T-helper 2 cell (primary cell): ENCODE measurements at places on chromosomes 3 and 15.

GRCh38 chr3:170321321-170322034 lies 36.0 kb upstream of the SKIL start:
- DNase-seq = no peak

- DNase-seq = no peak
Measured at GRCh38 chr3:113844622-113845222, 6.1 kb downstream of the GRAMD1C start.

- DNase-seq = no peak
Measured at GRCh38 chr15:73021139-73021621, 31.1 kb upstream of the NEO1 start.

GRCh38 chr15:68204361-68204760 lies 771 bp downstream of the CALML4 start:
- DNase-seq = no peak

GRCh38 chr3:143002083-143002712 lies 828 bp downstream of the U2SURP start:
- DNase-seq = peak; percentile 46

DNA sequence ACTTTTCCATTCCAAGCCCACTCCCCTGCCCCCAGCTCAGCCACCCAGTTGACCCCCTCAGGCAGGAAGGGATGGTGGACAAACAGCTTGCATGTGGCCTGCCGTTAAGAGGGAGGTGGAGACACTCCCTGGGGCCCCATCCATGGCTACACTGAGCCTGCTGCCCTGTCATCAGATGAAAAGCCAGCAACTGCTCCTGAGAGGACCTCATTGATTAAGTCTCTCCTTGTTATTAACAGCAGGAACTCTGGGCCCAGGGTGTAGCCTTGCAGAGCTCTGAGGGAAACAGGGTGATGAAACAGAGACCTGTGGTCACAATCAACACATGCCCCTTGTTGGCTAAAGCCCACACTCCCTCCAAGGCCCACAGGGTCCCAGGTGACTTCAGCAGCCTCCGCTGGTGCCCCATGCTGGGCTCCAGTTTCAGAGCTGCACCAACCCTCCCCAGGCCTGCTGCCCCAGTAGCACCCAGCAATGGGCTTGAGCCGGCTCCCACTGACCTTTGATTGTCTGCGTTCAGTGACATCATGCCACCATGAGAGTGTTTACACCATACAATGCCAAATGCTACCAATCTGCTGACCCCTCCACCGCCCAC lies 22.3 kb upstream of the TLE3 start:
- no peak for DNase-seq

DNA sequence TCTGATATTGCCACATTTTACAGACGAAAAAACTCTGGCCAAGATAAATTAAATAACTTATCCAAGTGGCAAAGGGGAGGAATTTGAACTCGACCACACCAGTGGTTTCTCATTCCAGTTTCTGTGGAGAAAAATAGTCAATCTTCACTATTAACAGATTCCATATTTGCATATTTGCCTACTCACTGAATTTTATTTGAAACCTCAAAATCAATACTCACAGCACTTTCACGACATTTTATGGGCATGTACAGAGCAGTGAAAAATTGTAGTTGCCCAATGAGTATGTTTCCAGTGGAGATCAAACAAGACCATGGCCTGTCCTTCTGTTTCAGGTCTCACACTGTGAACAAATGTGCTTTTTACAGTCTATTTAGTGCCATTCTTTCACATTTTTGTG lies 374.3 kb downstream of the MAGI1 start:
- no peak for DNase-seq

GRCh38 chr3:67325231-67325630 lies 327.1 kb downstream of the KBTBD8 start:
- no peak for DNase-seq

GRCh38 chr3:10655105-10655504 lies 149.7 kb upstream of the ATP2B2 start:
- DNase-seq = no peak

DNA sequence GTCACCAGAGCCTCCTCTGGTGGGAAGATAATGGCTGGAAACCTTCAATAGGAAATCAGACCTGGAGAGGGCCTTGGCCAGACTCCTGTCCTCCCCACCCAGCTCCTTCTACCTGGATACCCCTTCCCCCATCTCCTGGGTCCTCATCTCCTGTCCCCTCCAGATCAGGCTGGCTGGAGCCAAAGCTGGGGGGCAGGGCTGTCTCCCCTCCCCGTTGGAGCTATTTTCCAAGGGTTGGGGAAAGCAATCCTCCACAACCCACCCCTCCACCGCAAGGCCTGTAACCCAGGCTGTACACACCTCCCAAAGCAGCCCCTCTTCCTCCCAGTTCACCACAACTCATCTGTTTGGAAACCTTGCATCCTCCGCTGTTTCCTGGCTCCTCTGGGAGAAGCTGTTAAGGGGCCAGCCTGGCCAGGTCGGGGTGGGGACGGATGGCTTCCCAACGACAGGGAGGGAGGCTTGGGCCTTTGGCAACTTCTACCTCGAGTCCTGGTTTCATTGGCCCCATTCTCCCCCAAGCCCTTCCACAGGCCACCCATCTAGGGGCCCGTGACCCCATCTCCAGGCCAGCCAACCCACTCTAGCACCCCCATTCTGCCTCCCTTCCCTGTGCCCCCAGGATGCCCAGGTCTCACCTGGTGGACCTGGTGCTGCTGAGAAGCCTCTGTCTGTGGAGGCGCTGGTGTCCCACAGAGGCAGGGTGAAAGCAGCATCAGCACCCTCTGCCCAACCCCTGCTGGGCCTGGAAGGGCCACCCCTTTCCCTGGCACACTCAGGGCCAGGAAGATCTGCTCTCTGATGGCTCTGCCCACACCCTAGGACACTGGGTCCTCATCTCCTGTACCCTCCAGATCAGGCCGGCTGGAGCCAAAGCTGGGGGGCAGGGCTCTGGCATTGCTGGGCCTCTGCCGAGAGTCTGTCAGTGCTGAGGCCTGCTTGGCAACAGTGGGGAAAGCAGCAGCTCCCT lies 22.1 kb upstream of the GOLGA6C start:
- DNase-seq = no peak

- no peak for DNase-seq
Measured at GRCh38 chr3:3853544-3853943, 54.3 kb downstream of the LRRN1 start.

GRCh38 chr3:183880121-183880520 lies 4.6 kb downstream of the PARL start:
- no peak for DNase-seq

- no peak for DNase-seq
Measured at GRCh38 chr3:147816752-147817151, 407.6 kb downstream of the ZIC1 start.

GRCh38 chr15:66574596-66574950 lies 8.8 kb upstream of the LCTL start:
- DNase-seq = no peak

DNA sequence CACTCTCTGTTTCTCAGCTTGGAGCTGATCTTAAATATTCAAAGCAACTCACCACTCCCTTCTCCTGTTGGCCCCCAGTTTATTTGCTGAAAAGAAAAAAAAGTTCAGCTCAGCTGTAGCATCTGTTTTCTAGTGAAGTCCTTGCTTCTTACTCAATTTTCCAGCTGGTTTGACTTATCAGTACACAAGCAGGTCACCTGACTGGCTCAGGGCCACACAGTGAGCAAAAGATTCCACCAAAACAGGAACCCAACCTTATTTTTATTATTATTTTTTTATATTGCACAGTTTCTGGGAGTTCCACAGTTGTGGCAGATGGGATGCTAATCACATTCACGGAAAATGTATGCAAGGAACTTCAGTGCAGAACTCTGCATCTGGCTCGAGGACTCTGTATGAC lies 390.7 kb upstream of the RGMA start:
- DNase-seq = no peak

GRCh38 chr3:119731560-119732343 lies 28.9 kb downstream of the CFAP91 start:
- no peak for DNase-seq

- peak; percentile 88 for DNase-seq
Measured at GRCh38 chr3:113533534-113533892, 1.2 kb downstream of the SIDT1 start.

DNA sequence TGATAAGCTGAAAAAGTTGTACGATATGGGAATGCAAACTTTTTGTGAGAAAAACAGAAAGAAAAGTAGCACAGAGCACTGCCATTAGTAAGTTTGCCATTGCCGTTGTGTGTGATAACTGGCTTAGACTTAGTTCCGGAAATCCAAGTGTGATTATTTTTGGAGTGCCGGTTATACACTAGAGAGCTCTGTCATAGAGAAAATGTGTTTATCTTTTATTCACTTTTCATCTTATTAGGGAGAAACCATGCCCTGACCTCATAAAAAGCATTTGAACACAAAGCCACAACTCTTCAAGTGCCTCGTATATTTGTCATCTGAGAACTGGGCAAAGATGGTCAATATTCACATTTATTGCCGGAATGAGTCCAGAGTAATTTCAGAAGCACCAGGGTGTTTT lies 36.1 kb downstream of the CTDSPL start:
- DNase-seq = no peak

DNA sequence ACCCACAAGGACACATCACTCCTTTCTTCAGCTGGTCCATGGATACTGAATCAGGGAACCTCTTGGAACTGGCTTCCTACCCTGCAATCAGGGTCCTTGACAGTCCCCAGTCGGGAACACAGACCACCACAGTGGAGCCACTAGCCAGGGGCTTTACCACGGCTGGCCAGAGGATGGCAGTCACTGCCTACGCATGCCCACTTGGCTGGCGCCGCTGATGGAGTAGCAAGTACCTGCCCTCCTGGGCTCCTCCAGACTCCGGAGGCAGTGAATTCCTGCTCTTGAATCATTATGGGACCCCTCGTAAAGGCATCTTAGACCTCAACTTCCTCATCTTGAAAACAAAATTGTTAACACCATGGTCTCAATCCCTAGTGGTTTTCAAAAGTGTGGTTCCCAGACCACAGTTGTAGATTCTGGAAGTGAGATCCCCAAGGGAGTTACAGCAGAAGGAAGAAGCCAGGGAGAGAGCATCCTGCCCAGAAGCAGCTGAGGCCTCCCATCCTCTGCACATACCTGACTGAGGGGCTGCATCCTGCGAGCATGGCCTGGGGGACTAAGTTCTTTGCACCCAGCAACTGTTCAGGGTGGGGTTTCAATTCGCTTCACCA lies 9.1 kb upstream of the SKIC8 start:
- DNase-seq = peak; percentile 21

DNA sequence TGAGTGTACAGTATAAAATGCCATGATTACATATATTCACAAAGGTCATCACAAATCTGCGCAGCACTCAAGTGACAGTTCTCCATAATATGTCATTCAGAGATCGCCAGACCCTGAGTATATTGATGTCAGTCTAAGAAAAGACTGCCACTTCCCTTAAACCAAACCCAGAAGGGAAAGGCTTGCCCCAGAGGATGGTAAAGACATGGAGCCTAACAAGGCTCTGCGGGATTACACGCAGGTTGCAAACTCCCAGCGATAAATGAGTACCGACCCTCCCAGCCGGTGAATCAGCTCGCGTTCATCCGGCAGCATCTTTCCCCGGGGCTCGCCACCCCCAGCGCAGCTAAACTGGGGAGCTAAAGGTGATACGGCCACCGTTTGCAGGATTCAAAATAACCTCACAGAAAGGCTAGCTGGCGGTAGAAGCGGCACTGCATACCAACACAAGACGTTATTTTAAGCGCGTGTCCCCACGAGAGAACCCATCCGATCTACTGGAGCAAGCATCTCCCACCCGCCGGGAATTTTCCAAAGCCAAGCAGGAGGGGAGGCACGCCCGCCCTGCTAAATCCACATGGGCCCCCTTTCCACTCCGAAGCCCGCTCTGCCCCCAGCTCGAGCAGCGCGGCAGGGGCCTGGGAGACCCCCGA lies 643 bp downstream of the MYO5A start:
- DNase-seq = peak; percentile 52

- DNase-seq = no peak
Measured at GRCh38 chr3:179398574-179399231, 51.2 kb downstream of the MFN1 start.

- DNase-seq = no peak
Measured at GRCh38 chr15:70280781-70281180, 183.1 kb upstream of the TLE3 start.

DNA sequence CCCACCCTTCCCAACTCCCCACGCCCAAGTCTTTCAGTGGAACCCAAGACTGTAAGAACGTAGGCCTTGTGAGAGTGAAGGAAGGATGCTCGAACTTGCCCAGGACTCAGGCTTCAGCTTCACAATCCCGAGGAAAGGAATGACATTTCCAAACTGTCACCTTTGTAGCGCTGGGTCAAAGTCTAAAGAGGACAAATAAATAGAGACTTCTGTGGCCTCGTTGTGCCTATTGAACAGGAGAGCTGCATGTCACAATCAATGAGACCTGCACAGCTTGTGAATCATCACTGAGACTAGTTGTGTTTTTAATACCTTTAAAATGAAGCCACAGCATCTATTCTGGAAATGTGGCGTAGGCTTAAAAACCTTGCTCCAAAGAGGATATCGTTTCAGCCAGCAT lies 222.8 kb upstream of the ST8SIA2 start:
- no peak for DNase-seq

- no peak for DNase-seq
Measured at GRCh38 chr3:31750341-31750740, 217.6 kb downstream of the STT3B start.

DNA sequence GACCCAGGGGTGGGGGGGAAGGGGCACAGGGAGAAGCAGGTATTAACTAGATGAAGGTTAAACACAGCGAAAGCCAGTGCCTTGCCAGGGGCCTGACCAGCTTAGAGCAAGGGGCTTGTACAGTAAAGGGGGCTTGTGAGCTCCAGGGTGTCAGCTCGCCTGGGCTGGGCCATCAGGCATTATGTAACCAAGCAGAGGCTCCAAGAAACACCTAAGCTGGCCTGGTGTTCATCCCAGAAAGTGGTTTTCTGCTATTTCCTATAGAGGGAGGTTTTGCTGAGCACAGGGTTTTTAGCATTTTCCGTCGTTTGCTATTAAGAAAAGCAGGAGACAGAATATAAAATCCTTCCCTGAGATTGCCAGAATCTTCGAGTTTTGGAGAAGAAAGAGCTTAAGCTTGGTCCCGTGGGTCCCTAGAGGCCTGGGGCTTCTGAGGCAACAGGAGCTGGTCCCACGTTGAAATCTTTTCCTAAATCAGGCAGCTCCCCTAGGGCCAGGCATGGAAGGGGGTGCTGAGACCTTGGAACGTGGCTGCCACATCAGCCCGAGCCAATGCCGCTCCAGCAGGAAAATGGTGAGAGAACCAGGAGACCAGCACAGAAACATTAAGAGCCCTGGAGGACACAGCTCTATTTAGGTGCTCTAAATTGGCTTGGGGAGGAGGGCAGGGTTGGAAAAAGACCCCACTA lies 71.4 kb downstream of the ISG20 start:
- no peak for DNase-seq

DNA sequence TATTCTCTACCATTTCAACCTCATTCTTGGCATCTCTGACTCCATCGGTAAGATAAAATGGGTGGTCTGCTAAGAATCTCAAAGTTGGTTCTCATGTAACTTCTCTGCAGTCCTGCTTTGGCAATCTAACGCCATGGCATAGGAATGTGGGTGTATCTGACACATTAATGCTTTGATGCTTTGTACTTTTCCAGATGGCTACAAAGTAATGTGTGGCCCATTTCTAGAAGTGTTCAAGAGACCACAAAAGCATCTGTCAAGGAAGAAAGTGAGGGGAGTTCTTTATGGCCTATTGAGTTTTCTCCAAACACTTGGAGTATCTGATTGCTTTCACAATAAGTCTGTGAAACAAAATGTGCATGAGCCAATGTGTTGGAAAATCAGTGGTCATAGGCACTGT lies 339.9 kb upstream of the TGFBR2 start:
- DNase-seq = no peak
